ENCODE measurements at places on chromosomes 11 and 22.

GRCh38 chr11:89495951-89496350 is 4.8 kb upstream of the NOX4 start:
- no peak for DNase-seq

DNA sequence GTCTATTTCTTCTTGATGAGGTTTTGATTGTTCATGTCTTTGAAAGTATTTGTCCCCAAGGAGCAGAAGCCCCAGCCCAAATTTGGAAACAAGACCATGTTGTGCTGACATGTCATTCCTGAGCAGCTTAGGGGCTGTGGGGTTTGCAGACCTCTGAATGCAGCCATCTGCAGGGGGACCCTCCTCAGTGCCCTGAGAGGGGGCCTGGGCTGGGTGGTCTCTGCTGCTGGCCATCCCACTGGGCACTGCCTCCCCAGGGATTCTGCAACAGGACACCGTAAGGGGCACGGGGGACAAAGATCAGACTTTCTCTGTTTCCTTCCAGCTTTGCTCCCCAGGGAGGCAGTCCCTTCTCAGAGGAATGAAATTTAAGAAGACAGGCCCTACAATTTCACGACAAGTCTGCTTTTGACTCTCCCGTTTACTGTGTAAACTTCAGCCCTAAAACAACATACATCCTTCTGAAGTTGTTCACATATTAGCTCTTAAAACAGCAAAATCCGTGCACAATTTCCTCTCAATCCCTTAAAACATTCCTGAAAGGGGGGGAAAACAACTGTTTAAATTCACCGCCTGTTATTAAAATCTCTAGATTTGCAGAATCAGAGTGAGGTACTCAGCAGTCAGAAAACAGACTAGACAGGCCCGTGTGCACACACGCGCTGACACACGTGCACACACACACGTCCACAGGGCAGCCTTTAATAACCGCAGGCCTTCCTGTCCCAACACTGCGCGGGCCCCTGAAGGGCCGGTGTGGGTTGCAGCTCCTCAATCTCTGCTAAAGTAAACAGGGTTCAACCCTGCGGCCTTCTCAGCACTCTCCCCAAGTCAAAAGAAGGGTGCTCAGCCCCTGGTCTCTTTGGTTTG is 109.8 kb downstream of the KCNQ1 start:
- DNase-seq = no peak

- DNase-seq = no peak
Observed at GRCh38 chr22:49673048-49673447, 154.6 kb downstream of the BRD1 start.

DNA sequence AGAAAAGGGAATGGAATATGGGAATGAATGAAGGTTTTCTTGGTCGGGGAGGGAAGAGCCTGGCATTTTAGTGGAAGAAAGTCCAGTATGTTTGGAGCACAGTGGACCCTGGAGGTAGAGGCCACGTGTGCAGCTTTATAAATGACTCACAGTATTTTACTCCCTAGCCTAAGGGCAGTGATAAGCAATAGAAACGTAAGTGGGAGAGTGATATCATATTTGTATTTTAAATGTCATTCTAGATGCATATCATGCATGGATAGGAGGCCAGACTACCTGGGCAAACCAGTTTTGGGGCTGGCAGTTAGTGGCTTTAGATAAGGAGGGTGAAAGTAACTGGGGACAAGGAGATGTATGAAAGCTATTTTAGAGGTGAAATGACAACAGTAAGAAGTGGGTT is 174.1 kb downstream of the ARHGAP42 start:
- DNase-seq = no peak

DNA sequence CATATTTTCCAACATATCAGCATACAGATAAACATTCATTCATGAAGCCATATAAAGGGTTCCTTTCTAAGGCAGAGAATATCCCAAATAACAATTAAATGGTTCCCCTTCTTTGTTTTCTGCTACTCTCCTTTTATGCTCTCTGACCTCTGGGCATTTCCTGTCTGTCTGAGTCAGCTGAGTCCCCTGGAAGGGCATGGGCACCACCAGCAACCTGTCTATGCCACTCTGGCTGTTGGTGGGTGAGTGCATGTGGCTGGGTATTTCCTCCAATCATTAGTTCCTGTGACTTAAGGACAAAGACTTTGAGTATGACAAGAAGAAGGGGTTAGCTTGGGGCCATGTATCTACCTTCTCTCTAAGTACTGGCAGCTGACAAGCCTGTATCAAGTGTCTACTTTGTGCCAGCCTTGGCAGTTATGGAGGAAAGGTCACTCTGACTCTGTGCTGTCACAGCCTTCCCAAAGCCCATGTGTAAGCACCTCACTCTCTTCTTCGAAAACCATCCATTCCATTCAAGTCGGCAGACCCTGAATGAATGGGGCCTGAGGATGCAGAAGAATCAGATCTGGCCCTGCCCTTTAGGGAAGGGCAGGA is 86.3 kb upstream of the PHOX2A start:
- DNase-seq = no peak

GRCh38 chr11:115258216-115258615 is 246.0 kb downstream of the CADM1 start:
- DNase-seq = no peak

DNA sequence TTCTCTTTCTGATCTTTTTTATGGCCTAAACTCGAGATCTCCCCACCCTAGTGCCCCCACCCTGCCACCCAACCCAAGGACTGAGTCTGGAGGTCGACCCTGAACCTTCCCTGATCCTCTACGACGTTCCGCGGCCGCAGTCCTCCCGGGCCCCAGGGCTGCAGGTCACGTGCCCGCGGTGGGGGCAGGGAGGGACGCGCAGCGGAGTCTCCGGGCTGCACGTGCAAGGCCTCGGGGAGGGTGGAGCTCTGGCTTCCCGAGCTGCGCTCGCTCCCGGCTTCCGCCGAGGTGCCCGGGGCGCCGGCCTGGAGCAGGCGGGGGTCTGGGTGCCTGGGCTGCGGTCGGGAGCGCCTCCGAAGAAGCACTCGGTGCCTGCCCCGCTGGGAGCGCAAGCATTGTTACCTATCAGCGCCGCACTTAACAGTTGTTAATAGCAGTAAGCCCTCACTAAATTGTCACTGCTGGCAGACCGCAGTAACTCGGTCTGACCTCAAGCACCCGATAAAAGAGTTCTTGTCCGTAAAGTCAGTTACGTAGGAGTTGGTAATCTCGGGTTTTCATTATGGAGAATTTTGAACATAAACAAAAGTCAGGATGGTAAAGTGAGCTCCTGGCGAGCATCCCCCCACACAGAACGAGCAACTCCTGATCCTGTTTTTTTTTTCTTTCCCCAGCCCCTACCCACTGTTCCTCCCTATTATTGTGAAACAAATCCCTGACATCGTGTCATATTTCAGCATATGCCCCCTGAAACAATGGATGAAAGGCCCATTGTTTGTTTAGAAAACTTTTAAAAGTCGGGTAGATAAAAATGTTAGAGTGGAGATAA is 69.7 kb upstream of the EP300 start:
- DNase-seq = peak; percentile 46

DNA sequence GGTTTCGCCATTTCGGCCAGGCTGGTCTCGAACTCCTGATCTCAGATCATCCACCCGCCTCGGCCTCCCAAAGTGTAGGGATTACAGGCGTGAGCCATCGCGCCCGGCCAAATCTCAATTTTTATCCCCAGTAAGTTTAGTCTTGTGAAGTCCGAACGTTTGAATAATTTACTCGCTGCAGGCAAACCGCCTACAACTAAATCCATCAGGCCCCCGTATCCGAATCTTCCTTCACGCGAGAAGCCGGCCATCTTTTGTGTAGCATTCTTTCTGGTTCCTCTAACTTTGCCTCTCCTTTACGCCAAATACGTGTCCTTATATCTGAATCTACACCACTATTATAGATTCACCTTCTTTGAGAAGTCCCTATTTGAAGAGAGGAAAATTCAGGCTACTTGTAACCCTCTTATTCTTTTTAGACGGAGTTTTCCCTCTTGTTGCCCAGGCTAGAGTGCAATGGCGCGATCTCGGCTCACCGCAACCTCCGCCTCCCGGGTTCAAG is 581 bp upstream of the EIF3L start:
- DNase-seq = no peak

DNA sequence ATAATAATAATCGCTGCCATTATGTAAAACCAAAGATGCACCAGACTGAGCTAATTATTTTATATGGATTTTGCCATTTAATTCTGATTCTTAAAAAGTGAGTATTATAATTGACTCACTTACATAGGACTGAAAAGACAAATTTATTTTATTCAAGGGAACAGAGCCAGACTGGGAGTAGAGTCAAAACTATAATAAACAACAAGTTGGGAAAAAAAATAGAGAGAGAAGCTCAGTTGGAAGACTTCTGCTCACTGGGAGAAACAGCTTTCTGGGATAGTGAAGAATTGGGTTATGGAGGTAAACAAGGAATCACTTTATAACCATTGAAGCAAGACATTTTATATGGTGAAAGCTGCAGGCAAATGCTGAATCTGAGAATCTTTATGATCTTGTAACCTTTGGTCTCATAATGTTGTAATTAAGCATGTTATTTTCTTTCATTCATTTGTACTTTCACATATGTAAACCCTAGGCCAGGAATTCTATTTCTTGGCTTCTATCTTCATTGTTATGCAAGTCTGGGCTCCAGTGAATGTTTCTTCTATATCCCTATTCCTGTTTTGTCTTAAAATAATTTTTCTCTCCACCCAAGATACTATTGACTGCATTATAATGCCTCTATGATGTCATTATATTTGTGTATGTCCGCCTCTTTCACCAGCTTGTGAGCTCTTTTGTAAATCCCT is 725.3 kb upstream of the CCDC179 start:
- DNase-seq = no peak

- DNase-seq = no peak
Observed at GRCh38 chr11:95944623-95945022, 20.7 kb upstream of the MTMR2 start.

DNA sequence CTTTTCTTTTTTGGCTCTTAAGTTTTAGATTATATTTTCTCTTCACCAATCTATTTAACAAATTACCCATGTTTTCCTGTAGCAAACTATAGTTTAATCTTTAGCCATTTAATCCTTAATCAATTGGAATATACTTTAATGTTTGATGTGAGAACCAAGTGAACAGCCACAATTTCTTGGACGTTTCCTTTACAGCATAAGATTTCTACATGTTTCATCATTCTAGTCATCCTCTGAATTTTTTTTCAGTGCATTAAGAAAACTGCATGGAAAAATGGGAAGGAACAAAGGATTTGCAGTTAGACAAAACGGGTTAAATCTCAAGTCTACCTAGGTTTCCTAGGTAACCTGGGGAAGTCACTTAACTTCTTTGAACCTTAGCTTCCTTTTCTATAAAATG is 507.1 kb upstream of the CCDC90B start:
- no peak for DNase-seq

DNA sequence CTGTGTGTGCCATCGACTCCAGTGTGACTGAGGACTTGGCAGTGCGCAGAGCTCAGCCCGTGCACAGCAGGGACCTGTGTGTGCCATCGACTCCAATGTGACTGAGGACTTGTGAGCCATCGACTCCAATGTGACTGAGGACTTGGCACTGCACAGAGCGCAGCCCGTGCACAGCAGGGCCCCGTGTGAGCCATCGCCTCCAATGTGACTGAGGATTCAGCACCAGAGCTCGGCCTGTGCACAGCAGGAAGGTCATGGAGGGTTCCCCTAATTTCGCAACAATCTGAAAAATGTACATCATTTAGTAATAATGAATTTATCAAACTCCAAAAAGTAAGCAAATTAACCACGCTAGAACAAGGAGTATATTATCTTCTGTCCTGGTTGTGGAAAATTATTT is 348.3 kb upstream of the B3GAT1 start:
- DNase-seq = no peak

- no peak for DNase-seq
Observed at GRCh38 chr11:114846416-114846791, 168.1 kb downstream of the NXPE2 start.

All from stimulated activated CD8-positive, alpha-beta memory T cell treated with anti-CD3 and anti-CD28 coated beads, Interleukin-7, amount 100 ng/mL, for 1 hour (primary cell).